Activated CD8-positive, alpha-beta T cell treated with anti-CD3 and anti-CD28 coated beads for 36 hours (primary cell): ENCODE measurements at places on chromosomes 4 and X.
A peak's percentile ranks its signal among the peaks of the same experiment; 100 is the strongest.

DNA sequence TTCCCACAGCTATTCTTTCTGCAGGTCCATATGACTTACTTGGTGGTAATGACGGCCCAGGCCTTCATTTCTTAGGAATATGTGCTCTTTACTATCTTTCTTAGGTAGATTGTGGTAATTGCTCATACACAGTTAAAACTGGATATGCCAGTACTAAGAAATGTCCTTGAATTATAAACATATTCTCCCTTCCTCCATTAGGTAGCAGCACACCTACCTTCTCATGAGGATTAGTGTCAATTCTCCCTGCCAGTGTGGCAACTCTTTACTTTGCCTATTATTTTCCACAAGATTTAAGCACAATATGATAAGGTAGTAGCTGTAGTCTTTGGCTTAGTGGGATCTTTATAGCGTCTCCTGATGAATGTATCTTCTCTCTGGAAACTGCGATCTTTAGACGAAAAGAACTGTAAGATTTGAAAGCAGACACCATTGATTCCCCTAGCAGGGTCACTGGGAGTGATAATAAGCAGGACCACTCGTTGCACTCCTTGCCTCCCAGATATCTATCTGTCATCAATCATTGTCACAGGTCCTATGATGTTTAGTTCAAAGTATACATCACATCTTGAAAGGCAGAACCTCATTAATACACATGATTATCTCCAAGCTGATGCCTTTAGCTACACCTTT lies 1240.7 kb downstream of the C4orf33 start:
- H3K36me3 ChIP-seq = no peaks in the 10 kb centered on the region
- no peaks in the 10 kb centered on the region for H3K4me1 ChIP-seq
- H3K27me3 ChIP-seq = no peaks in the 10 kb centered on the region
- no peak overlapping the region for H3K27ac ChIP-seq
- no peak overlapping the region for H3K4me3 ChIP-seq
- no peak for DNase-seq

DNA sequence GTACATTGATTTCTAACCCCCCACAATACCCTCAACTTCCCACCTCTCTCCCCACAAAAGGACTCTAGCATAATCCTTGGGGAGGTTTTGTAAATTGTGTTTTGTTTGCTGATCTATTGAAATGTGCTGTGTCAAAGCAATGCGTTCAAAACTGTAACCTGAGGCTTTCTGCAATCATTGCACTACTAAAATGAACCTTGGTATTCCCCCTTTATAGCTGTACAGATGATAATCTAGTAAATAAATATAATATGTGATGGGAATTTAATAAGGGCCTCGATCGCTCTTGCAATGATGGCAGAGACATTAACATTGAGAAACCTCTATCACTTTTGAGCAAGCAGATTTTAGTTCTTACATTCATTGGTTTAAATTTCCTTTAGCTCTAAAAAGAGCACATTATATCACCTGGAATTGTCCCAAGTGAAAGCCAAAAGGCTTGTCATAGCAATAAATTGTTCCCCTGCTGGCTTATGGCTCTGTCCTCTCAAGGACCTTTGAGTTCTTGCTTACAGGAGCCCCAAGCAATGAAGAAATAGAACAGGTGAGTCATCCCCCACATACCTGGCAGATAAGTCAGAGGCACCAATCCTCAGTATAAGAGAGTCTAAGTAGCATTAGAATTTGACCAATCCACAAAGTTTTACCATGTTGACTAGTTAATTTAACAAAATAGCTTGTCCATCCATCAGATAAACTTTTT lies 18.4 kb upstream of the ACE2 start:
- H3K27ac ChIP-seq = no peak overlapping the region
- DNase-seq = no peak
- H3K4me1 ChIP-seq = no peaks in the 10 kb centered on the region
- H3K27me3 ChIP-seq = peaks cover 3% of the 10 kb centered on the region
- H3K4me3 ChIP-seq = no peak overlapping the region

DNA sequence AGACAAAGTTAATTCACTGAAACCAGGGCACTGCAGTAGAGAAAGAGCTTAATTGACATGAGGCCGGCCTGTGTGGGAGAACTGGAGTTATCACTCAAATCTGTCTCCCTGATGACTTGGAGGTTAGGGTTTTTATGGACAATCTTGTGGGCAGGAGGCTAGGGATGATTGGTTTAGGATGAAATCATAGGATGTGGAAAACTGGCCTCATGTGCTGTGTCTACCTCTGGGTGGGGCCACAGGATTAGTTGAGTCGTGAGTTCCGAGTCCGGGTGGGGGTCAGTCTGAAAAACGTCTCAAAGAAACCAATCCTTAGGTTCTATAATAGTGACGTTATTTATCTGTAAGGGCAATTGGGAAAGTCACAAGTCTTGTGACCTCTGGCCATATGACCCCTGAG lies 68.1 kb downstream of the UCHL1 start:
- DNase-seq = no peak
- no peaks in the 10 kb centered on the region for H3K36me3 ChIP-seq
- H3K27me3 ChIP-seq = peaks cover 2% of the 10 kb centered on the region
- H3K4me1 ChIP-seq = no peaks in the 10 kb centered on the region

DNA sequence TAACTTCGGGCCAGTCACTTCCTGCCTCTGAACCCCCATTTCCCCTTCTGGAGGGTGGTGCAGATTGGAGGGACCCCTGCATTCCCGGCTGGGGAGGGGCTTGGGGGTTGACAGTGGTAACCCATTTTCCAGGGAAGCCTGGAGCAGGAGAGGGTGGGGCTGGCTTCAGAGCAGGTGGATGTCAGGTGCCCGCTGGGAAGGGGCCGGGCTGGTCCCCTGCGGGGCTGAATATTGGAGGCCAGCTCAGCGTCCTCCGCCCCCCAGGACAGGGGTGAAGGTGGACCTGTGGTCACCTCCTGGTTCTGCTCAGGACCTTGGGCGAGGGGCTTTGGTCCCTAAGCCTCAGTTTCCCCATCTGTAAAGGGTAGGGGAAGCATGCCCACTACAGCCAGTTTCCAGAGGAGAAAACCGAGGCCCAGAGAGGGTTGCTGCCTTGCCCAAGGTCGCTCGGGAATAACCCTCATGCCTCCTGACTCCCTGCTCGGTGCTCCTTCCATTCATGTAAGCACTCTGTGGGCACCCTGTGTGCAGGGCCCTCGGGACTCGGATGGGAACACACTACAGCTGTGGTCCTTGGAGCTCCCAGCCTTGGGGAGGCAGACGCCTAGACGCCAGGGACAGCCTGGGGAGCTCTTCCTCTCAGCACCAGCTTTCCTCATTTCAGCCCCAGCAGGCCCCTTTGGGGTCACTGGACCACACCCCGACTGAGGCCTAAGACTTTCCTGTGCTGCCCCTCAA lies 683 bp downstream of the MAN2B2 start:
- H3K4me1 ChIP-seq = peaks cover 4% of the 10 kb centered on the region
- H3K27ac ChIP-seq = peak overlapping the region; percentile 83
- peak overlapping the region; percentile 79 for H3K4me3 ChIP-seq
- peaks cover 18% of the 10 kb centered on the region for H3K36me3 ChIP-seq
- DNase-seq = no peak

DNA sequence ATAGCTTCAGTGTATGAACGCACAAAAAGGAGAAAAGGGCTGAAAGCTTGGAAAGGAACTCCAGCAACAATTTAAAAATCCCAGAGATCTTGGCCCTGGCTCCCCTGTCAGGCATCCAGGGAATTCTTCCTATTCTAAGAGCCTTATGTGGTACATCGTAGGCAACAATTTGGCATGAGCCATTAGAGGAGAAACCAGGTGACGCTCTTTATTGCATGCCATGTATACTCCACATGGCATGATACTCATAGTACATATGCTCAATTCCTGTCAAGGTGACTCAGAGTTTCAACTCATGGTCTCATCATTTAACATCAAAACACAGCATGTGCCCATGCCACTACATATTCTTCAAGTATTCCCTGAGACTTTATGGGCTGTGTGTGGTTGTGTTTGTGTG lies 191.3 kb downstream of the OR13H1 start:
- no peaks in the 10 kb centered on the region for H3K27me3 ChIP-seq
- H3K27ac ChIP-seq = no peak overlapping the region
- peaks cover 6% of the 10 kb centered on the region for H3K36me3 ChIP-seq
